ENCODE measurements at places on chromosomes 2 and 18. TPM values are rescaled to one million over a fixed set of nuclear protein-coding genes. Genes with fewer than 3 reads are reported as not detected.

Gene GALR1
- total RNA-seq = 0.03 TPM

Gene TMEM163
- total RNA-seq = 1.9 TPM

GRCh38 chr18:49723648-49724180 lies 89.6 kb downstream of the ACAA2 start:
- no peak for DNase-seq

DNA sequence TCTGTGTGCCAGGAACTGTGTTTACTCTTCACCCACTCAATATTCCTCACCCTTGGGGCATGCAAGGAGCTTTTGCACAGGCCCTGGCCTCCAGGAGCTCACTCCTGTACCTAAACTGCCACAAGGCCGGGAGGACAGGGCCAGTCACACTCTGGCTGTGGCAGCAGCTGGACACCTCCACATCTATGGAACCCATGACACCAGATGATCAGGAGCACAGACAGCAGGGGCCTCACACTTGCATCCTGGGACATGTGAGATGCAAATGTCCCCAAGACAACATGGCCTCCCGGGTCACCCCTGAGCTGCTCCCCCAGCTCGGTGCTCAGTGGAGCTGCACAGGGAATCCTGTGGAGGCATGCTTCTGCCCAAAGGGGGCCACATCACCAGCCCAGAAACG lies 61.8 kb upstream of the SLC66A3 start:
- peak; percentile 74 for DNase-seq

DNA sequence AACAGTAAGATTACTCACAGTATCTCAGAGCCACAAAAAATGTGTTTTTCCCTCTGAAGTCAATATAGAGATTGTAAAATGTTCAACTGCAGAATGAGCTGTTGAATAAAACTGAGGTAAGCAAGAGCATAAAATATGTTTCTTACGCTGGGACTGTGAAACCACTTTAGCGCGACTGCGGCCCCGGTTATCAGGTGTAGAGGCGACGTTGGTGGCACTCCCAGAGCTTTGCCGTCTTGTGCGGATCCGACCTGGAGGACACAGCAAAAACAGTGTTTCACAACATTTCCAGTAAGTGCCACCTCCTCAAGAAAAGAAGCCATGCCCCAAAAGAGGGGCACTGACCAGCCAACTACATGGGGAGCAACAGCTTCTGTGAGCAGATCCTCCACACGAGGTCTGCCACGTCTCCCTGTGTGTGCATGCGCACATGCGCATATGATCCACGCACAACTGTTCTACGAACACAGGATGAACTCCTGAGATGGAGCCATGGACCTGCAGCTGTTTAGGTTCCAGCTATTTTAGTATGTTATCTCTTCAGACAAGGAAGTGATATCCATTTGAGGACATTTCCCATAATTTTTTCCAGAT lies 100.7 kb upstream of the RNU4ATAC start:
- no peak for DNase-seq

DNA sequence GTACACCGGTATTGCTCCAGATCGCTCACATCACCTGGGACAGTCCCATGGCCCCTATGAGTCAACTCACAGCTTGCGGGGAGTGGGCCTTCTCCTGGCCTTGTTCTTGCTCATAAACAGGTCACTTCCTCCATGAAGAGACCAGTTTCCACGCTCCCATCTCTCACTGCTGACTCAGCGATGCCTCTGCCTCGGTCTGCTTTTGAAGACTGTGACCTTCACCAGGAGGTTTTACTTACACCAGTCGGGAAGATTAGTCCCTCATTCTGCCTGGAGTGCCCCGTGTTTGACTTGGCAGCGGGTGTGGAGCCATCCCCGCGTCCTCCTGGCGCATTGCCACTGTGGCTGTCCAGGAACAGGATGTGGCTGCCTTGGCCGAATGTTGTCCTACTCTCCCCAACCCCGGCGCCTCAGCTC lies 159.8 kb downstream of the RHBDD1 start:
- no peak for DNase-seq

- no peak for DNase-seq
Observed at GRCh38 chr18:59448546-59448945, 89.5 kb upstream of the LMAN1 start.

Data from mesenteric fat pad (tissue), 1 donor.